CD8-positive, alpha-beta memory T cell (primary cell): ENCODE measurements at places on chromosomes 7 and 10.

DNA sequence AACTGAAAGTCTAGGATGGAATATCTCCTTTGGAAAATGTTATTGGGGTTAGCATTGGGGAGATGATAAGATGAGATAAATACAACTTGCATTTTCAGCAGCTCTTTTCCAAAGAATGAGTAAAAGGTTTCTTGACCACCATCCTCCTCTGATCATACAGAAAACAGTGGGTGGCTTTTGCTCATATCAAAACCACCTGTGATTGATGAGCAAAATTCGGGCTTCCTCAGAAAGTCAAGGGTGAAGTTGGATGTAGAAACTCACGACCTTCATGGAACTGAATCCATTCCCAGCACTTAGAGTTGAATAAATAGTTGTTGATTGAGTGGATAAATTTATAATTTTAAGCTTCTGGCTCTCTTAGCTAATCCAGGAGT lies 158.4 kb downstream of the DNAJB6 start:
- no peak for DNase-seq

DNA sequence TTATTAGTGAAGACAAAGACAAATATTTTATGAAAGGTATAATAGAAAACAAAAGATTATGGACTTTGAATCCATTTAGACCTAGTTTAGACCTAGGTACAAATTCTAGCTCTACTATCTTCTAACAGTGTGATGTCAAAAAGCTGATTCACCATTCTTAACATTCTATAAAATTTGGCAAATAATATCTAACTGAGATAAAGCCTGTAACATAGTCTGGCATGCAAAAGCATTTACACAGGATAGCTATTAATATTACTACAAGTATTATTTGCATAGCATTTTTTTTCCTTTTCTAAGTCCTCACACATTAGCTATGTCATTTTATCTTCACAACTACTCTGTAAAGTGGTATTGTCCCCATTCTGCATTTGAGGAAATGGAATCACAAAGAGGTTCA lies 179.6 kb upstream of the LRRTM3 start:
- no peak for DNase-seq

DNA sequence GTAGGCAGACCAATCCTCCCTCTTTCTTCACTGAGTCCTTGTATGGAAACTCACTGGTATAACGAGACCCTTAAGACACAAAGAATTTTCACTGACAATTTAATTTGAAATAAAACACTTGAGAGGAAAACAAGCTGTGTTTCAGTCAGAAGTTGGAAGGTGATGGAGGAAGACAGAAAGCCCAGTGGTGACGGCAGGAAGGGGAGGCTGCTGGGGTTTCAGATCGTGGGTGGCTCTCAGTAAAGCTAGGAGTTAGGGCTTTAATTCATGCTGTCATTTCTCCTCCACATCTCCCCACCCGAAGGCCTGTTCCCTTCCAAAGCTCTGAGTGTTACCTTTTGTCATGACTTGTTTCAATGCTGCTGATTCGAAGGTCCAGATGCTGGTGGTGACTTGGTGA lies 605.2 kb upstream of the DPP6 start:
- no peak for DNase-seq

DNA sequence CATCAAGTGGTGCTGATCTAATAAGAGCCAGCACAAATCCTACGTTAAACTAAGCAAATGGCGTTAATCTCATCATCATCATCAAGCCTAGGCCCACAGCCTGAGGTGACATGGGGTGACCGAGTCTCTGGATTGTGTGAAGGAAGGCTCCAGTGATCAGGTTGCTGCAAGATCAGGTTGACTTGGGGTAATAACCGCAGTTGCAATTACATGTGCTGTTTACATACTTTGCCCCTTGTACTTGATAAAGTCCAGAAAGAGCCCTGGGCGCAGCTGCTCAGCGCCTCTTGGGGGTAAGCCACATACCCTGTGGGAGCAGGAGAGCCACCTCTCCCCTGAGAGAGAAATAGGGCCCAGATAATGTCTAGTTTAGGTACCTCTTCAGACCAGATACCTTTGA lies 228.1 kb downstream of the WDR11 start:
- no peak for DNase-seq

GRCh38 chr10:111954386-111954785 lies 229.2 kb downstream of the GPAM start:
- DNase-seq: no peak

GRCh38 chr10:86535132-86535882 lies 13.7 kb upstream of the WAPL start:
- no peak for DNase-seq

GRCh38 chr10:49313501-49314070 lies 14.6 kb downstream of the C10orf71 start:
- no peak for DNase-seq

DNA sequence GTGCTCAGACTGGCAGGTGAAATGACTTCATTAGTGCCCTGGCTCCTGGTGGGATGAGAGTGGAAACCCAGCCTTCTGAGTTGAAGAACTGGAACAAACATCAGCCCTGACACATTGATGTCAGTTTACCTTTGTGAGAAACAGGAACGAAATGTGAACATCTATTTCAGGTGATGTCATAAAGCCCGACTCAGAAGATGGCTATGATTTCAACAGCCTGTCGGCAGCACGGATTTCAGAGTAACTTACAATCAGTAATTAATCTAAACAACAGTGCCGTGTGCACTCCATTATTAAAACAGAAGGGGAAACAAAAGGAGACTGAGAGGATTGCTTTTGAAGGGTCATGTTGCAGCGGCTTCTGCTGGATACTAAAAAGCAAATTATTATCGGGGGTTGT lies 243.2 kb downstream of the FRMD4A start:
- no peak for DNase-seq

DNA sequence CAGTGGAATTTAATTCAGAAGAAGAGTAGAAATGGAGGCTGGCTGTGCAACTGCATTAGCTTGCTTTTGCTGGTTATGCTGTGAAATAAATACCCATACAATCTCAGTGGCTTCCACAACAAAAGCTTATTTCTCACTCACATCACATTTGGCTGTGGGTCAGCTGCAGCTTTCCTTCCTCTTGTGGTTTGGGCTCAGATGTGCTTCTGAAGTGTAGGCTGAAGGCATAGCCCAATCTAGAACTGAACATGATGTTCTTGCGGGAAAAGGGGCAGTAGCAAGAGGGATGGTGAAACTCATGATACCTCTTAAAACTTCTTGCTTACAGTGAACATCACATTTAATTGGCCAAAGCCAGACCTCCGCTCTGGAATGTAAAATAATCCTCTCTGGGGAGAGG lies 119.9 kb downstream of the HECW1 start:
- no peak for DNase-seq

GRCh38 chr7:106152313-106152665 lies 40.2 kb upstream of the SYPL1 start:
- DNase-seq: no peak

- DNase-seq: no peak
Measured at GRCh38 chr7:79608005-79608404, 154.5 kb upstream of the MAGI2 start.

GRCh38 chr10:43208147-43209073 lies 58.5 kb downstream of the RASGEF1A start:
- DNase-seq: no peak

GRCh38 chr10:69618746-69619145 lies 11.3 kb upstream of the FAM241B start:
- DNase-seq: no peak

- DNase-seq: no peak
Measured at GRCh38 chr10:62527019-62527827, 153.1 kb downstream of the ZNF365 start.

- DNase-seq: no peak
Measured at GRCh38 chr7:116167177-116167576, 43.2 kb upstream of the TES start.

DNA sequence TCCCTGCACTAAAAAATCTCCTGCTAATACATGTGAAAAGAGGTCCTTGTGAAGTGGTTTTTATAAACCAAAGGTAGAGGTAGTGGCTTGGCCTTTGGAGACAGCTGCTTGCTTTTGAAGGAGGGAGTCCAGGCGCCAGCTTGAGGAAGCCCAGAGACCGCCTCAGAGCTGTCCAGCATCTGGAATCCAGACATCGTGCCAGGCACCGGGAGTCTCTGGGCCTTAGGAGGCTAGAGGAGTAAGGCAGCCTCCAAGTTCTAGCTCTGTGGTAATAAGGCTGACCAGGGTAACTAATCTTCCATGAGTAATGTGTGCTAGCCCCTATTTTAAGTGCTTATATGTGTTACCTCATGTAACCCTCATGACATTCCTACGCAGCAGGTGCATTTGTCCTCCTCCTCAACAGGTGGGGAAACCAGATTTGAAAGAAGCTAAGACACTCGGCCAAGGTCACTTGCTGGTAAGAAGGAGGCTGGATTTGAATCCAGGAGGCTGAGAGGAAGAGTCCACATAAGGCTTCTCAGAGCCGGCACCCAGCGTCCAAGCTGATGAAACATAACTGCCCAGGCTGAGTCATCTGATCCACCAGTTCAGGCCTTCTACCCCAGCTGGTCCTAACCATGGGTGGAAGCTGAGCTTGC lies 26.1 kb downstream of the PRLHR start:
- DNase-seq: no peak

DNA sequence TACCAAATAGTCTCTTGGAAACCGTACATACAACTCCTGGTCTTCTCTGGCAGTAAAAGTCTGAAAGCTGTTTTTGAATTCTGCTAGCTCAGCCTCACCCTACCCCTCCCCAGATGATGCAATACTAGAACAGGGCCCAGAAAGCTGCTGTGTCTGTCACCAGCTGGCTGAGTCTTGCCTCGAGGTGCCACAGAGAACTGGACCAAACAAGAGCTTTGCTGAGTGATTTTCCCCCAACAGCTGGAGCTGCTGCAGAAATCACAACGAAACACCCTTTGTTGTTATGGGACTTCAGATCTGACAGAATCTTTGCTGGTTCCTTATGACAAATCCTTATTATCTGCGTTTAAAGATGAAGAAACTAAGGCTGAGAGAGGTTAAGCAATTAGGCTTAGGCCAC lies 134.1 kb downstream of the SPAG6 start:
- DNase-seq: no peak

GRCh38 chr7:150948791-150949251 lies 29.3 kb downstream of the KCNH2 start:
- DNase-seq: no peak

DNA sequence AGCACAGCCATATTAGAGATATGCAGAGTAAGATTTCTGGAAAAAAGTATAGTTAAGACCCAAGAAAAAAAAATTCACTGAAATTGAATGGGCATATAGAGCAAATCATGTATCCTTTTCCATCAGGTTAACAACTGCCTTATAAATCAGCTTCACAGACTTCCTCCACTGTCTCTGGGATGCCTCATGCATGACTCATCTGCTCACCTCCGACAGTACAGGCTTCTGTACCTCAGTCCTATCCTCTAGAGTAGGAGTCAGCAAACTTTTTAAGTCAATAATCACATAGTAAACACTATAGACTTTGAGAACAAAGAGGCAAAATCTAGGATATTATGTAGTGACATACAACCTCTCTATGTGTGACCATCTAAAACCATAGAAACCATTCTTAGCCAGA lies 211.6 kb upstream of the SP8 start:
- DNase-seq: no peak

GRCh38 chr7:142455392-142455791 lies 197.5 kb upstream of the PRSS58 start:
- DNase-seq: no peak

GRCh38 chr7:70266186-70266585 lies 667.9 kb downstream of the AUTS2 start:
- no peak for DNase-seq

GRCh38 chr7:42222891-42223290 lies 14.1 kb downstream of the GLI3 start:
- no peak for DNase-seq

DNA sequence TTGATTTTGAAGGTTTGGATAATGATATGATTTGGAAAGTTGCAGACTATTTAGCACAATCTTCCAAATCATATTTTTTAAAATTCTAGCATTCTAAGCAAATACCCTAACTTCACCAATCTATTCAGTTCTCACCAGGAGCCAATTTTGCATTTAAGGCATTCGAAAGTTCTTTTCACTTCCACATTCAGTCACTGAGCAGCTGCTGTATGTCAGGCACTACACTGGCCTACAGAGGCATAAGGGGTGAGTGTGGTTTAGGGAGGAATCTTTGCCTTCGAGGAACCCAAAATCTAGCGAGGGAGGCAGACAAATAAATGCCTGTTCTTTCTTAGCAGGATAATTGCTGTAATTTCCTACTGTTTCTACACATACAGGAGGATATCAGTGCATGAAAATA lies 10.7 kb upstream of the UCN3 start:
- DNase-seq: no peak

DNA sequence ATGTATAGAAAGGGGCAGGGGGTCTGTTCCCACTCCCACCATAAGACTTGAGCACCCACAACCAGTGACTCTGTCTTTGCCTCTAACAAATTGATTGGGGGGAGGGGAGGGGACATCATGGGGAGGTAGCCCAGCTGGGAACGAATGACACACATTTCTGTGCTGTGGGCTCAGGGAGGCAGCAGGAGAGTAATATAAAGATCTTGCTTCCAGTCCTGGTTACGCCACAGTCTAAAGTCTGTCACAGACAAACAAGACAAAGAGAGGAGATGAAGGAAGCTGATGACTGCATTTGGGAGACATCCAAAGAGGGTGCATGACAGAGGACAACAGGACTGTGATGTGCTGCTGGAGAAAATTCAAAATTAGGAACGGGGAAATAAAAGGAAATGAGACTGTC lies 153.9 kb downstream of the ACTR3B start:
- no peak for DNase-seq

GRCh38 chr10:69151984-69152383 lies 28.0 kb downstream of the VPS26A start:
- DNase-seq: no peak

DNA sequence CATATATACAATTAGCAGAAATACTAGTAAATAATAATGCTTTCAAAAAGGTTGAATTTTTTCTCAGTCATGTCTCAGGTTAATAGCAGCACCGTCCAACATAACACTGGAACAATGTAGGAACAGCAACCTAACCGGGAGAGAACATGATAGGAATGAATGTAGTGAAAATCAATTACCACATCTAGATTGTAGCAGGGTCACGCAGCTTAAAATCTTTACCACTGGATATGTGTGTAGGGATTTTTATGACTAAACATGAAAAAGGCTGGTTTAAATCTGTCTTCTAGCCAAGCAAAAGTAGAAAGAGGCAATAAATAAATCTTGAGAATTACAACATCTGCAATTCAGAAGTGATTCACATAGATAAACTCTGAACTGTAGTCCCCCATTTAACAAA lies 326.0 kb downstream of the DGKB start:
- DNase-seq: no peak

DNA sequence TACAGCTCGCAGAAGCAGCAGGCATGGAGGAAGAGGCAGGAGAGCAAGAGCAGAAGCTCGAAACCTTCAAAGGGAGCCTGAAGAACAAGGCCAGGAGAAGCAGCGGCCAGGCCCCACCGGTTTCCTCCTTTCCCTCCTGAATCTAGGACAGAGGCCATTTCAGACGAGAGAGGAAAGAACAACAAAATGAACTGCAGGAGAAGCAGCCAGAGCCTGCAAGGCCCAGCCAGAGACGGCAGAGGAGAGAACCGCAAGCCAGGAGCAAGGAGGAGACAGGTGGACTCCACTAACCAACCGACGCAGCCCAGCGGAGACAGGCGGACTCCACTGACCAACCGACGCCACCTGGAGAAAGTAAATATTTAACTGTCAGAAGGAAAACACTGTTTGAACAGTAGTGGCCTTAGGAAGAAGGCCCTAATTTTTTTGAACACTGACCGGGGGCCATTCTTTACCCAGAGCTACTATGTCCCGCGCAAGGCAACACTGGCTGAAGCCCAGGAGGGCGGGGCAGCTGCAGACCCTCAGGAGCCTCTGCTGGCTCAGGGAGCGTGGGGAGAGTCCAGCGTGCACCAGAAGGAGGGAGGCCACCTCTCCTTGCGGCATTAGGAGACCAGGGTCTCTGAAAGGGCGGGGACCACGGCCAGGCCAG lies 559.2 kb downstream of the PTPRN2 start:
- no peak for DNase-seq

GRCh38 chr10:52346394-52347326 lies 32.6 kb downstream of the DKK1 start:
- DNase-seq: no peak
